ENCODE measurements at places on chromosomes 2 and 18.

DNA sequence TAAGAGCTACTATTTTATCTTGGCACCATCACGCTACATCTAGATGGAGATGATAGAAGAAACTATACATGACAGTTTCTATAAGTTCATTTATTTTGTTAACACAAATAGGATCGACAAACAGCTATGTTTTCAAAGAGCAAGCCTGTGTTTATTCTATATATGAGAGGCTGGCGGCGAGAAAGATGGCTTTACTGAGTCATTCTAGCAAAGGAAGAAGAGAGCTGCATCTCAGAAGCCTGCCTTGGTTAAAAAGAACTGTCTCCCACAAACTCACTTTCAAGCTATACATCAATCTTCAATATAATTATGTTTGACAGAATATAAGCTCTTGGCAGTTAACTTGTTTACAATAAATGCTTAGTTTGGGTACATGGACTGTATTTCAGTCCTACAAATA is 13.0 kb downstream of the SATB2 start:
- no peaks in the 10 kb centered on the region for H3K27me3 ChIP-seq
- H3K4me3 ChIP-seq: no peak overlapping the region
- H3K27ac ChIP-seq: no peak overlapping the region
- H3K4me1 ChIP-seq: peaks cover 12% of the 10 kb centered on the region
- peaks cover 3% of the 10 kb centered on the region for H3K36me3 ChIP-seq
- no peak for DNase-seq

DNA sequence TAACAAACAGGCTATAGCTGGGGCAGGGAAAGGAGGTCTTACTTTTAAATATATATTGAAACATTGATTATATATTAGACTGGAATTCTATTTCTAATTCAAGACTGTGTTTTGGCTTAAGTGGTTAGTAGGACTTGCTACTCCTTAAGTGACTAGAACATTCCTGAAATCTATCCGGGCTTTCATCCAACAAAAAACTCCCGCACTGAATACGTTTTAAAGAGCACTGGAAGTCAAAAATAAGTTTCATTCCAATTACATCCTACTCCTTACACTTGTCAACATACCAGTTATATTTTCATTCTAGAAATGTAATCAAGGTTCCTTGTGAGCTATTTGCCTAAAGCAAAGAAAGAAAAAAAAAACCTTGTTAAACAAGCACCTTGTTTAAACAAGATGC is 204.6 kb downstream of the SP3 start:
- no peak overlapping the region for H3K4me3 ChIP-seq
- H3K36me3 ChIP-seq: no peaks in the 10 kb centered on the region
- peaks cover 19% of the 10 kb centered on the region for H3K27me3 ChIP-seq
- no peak overlapping the region for H3K27ac ChIP-seq

DNA sequence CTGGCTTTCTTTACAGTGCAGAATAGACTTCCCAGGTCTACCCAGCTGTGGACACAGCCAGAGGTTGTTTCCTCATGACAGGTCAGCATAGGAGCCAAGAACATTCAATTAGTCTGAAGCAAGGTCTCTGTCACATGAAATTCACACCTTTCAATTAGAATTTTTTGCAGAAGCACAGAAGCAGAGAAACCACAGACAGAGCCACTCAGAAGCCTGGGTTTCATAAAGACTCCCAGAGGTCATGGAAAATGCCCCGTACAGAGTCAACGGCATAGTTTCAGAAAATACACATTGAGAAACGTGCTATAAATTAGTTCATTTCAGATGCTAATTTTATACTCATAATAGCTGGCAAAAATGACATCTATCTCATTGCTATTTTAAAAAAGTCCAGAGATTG is 87.0 kb upstream of the TMEM200C start:
- H3K27me3 ChIP-seq: peaks cover 3% of the 10 kb centered on the region
- no peak for DNase-seq
- H3K4me3 ChIP-seq: no peak overlapping the region
- no peak overlapping the region for H3K27ac ChIP-seq

DNA sequence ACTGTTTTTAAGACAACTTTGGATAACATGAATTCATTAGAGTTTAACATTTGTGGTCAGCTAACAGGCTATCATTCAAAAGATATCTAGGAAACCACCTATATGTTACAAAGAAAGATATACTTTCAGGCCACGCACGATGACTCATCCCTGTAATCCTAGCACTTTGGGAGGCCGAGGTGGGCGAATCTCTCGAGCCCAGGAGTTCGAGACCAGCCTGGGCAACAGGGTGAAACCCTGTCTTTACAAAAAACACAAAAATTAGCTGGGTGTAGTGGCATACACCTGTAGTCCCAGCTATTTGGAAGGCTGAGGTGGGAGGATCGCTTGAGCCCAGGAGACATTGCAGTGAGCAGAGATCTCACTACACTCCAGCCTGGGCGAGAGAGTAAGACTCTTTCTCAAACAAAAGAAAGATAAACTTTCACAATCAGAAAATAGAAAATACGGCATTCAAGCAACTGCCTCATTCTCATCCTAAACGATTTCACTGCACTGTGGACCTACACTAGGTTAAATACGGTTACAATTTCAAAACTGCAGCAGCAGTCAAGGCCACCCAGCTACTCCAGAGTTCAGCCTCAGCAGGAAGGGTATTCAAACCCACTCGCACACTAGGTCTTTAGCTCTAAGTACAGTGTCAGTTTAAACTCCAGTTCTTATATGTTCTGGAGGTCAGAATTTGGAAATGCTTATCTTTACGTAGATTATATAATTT is 250.0 kb upstream of the SLC39A10 start:
- no peaks in the 10 kb centered on the region for H3K36me3 ChIP-seq
- H3K27me3 ChIP-seq: no peaks in the 10 kb centered on the region
- H3K4me1 ChIP-seq: peaks cover 9% of the 10 kb centered on the region
- H3K4me3 ChIP-seq: no peak overlapping the region
- no peak overlapping the region for H3K27ac ChIP-seq
- DNase-seq: no peak

GRCh38 chr2:38076710-38077430 is 919 bp upstream of the CYP1B1 start:
- H3K27ac ChIP-seq: no peak overlapping the region
- H3K4me3 ChIP-seq: peak overlapping the region; percentile 85
- no peaks in the 10 kb centered on the region for H3K36me3 ChIP-seq
- peaks cover 89% of the 10 kb centered on the region for H3K27me3 ChIP-seq
- peaks cover 25% of the 10 kb centered on the region for H3K4me1 ChIP-seq
- peak; percentile 68 for DNase-seq

DNA sequence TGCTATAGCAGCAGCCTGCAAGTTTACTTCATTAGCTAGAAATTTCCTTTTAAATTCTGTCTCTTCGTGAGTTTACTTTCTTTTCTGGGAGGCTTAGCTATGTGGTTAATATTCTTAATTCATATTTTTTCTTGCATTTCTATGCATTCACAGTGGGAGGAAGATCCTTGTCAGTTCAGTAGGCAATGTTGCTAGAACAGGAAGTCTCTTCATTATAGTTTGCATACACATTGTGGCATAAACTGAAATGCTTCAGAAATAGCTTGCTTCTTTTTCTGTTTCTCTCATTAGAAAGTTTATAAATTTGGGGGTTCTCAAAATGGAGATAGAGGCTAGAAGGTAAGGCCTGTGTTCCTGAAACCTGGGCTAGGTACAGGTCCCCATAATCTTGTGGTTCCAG is 8.1 kb upstream of the ARHGAP15 start:
- no peaks in the 10 kb centered on the region for H3K36me3 ChIP-seq
- peaks cover 3% of the 10 kb centered on the region for H3K27me3 ChIP-seq
- H3K4me1 ChIP-seq: no peaks in the 10 kb centered on the region
- H3K27ac ChIP-seq: no peak overlapping the region
- no peak overlapping the region for H3K4me3 ChIP-seq
- DNase-seq: no peak

- H3K4me3 ChIP-seq: no peak overlapping the region
- H3K36me3 ChIP-seq: no peaks in the 10 kb centered on the region
Measured at GRCh38 chr2:34705551-34706247, 1106.6 kb upstream of the FAM98A start.

GRCh38 chr2:217065695-217066405 is 206.0 kb upstream of the TNP1 start:
- H3K36me3 ChIP-seq: peaks cover 9% of the 10 kb centered on the region
- peaks cover 53% of the 10 kb centered on the region for H3K4me1 ChIP-seq
- H3K27ac ChIP-seq: peak overlapping the region; percentile 76
- H3K4me3 ChIP-seq: no peak overlapping the region

GRCh38 chr2:138324068-138324771 is 177.3 kb upstream of the SPOPL start:
- H3K27ac ChIP-seq: no peak overlapping the region
- H3K4me1 ChIP-seq: peaks cover 5% of the 10 kb centered on the region
- H3K36me3 ChIP-seq: no peaks in the 10 kb centered on the region
- no peak for DNase-seq

DNA sequence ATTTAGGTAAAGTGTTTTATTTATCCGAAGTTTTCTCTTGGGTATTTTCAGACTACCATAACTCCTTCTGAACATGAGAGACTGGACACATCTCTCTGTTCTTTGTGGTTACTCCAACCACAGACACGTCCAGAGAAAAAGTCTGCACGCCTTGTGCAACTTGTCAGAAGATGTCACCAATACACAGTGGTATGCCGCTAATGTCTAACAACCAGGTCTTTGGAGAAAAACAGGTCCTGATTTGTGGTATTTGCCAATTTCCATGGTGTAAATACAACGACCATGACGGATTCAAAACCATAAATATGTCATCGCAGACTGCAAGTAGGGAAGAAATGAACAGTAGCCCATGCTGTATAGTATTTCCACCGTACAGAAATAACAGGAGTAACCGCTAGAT is 620.6 kb upstream of the ID2 start:
- H3K36me3 ChIP-seq: peaks cover 7% of the 10 kb centered on the region
- DNase-seq: no peak
- no peak overlapping the region for H3K4me3 ChIP-seq
- no peak overlapping the region for H3K27ac ChIP-seq
- peaks cover 12% of the 10 kb centered on the region for H3K4me1 ChIP-seq

DNA sequence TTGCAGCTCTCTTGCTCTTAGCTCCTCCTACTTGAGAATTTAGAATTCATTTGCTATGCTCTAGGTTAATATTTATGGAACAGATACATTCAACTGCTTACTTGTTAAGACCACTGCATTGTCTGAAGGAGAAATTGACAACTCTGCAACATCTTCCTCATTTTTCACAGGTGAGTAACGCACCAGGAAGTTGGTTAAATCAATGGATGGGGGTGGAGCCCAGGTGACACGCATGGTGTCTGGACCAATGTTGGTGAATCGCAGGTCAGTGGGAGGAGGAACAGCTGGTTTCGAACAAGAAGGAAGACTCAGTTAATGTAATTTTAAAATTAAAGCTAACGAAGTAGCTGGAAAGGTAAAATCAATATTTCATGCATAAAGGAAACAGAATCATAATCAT is 44.3 kb downstream of the FN1 start:
- no peak for DNase-seq
- H3K4me1 ChIP-seq: peaks cover 6% of the 10 kb centered on the region
- H3K27me3 ChIP-seq: no peaks in the 10 kb centered on the region
- H3K4me3 ChIP-seq: no peak overlapping the region

Data from nephron progenitor cell (in vitro differentiated cells).